Stimulated activated CD8-positive, alpha-beta memory T cell treated with anti-CD3 and anti-CD28 coated beads, Interleukin-4, amount 100 ng/mL, for 4 hours (primary cell): ENCODE measurements at places on chromosomes 1 and 21.

DNA sequence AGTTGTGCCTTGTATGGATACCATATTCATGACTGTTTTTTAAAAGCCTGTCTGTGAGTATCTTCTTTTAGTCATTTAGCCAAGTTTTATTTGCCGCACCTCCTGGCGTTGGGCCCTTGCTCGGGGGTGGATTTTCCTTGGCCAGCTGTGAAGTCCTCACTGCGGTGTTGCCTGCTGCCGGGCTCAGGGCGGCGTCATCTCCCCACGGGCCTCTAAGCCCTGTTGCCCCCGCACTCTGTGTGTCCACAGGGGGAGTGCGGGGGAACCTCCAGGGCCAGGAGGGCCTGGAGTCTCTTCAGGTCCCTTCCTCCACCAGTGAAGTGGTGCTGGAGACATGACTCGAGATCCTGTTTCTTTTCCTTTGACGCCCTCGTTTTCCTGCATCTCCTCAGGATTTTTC lies 65.8 kb upstream of the DIP2A start:
- no peak for DNase-seq

- DNase-seq = no peak
Observed at GRCh38 chr1:213154056-213154685, 103.1 kb downstream of the RPS6KC1 start.

- DNase-seq = no peak
Observed at GRCh38 chr1:86913399-86913895, 479 bp downstream of the SELENOF start.

- DNase-seq = no peak
Observed at GRCh38 chr1:16922466-16922865, 735 bp downstream of the CROCC start.
